ENCODE measurements at places on chromosomes 12 and 14. TPM values are rescaled to one million over a fixed set of nuclear protein-coding genes. Genes with fewer than 3 reads are reported as not detected.

Gene JPH4
- not detected for total RNA-seq

Gene KRT3
- total RNA-seq: 0.33 TPM

Gene RIMBP2
- total RNA-seq: not detected

Gene NUAK1
- total RNA-seq: 9.8 TPM

Gene SFSWAP
- 64.3 TPM for total RNA-seq

Gene TAS2R31
- 0.75 TPM for total RNA-seq

Gene KIF26A
- total RNA-seq: 3.1 TPM

Gene CCDC197
- not detected for total RNA-seq

Gene PZP
- total RNA-seq: not detected

Gene SEL1L
- 46.9 TPM for total RNA-seq

Gene OSGEP
- total RNA-seq: 57.7 TPM

Gene NELL2
- total RNA-seq: 0.80 TPM

Gene TAS2R14
- total RNA-seq: 1.6 TPM

Gene RPL10L
- total RNA-seq: not detected

Gene AQP5
- total RNA-seq: not detected

Gene IFNG-AS1
- total RNA-seq: not detected

Gene SLC16A7
- 11.4 TPM for total RNA-seq

Gene ZC2HC1C
- 9.5 TPM for total RNA-seq

Gene CACNA1C
- total RNA-seq: not detected

Gene TPH2
- total RNA-seq: not detected

Gene PLXNC1
- total RNA-seq: not detected

Gene FOXN4
- total RNA-seq: not detected

Gene ACADS
- 14.5 TPM for total RNA-seq

Gene CLSTN3
- 14.2 TPM for total RNA-seq

Gene TMEM63C
- 4.0 TPM for total RNA-seq

Gene INSM2
- 0.07 TPM for total RNA-seq

Gene DPF3
- 30.5 TPM for total RNA-seq

Gene MUCL1
- not detected for total RNA-seq

Gene CLEC9A
- not detected for total RNA-seq

Gene KLRC3
- total RNA-seq: not detected

Gene POTEM
- total RNA-seq: not detected

Gene CS
- 199 TPM for total RNA-seq

Gene ST8SIA1
- not detected for total RNA-seq

Gene RDH11
- total RNA-seq: 103 TPM

Gene AQP6
- not detected for total RNA-seq

Gene ARPC3
- 202 TPM for total RNA-seq

Gene C12orf42
- total RNA-seq: not detected

Gene CIT
- 112 TPM for total RNA-seq

Gene ADAM21
- 0.80 TPM for total RNA-seq

Gene MED13L
- 71.6 TPM for total RNA-seq

Gene C3AR1
- not detected for total RNA-seq

Gene CDKN1B
- total RNA-seq: 29.2 TPM

Gene PTGER2
- 4.7 TPM for total RNA-seq

Gene KRT79
- 0.46 TPM for total RNA-seq

Gene RHEBL1
- total RNA-seq: 5.0 TPM

Measured in PC-3 (cell line).